ENCODE measurements at places on chromosomes 5 and 9.

- DNase-seq = no peak
Measured at GRCh38 chr9:69260161-69260560, 64.9 kb upstream of the ENTREP1 start.

GRCh38 chr9:7315746-7316145 is 483.8 kb downstream of the DMAC1 start:
- DNase-seq = no peak

DNA sequence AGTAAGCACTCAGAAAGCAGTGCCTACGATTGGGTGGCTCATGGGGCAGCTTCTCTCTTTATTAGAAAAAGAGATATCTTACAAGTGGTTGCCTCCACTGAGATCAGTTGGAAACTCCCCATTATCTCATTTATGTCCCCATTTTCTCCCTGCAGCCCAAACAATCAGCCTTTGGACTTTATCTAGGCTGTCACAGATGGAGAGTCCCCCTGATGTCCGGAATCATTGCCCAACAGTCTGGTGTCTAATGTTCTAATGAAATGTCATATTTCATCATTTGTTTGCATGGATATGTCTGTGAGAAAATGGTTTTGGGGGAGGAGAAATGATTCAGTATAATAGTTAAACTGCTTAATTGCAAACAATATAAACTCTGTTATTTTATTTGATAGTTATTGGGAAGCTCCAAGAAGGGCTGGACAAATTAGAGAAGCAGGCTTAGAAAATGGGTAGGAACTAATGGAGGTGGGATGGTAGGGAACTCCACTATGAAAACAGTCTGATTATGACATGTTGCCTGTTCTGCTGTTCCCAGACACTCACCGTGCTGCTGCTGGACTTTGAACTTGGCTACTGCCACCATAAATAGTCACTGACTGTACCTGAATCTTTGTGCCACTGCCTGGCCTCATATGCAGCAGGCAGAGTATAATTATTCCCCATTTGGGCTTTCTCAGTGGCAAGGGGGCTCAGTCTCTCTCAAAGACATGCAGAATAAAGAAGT is 38.3 kb upstream of the SMAD5 start:
- DNase-seq = no peak

DNA sequence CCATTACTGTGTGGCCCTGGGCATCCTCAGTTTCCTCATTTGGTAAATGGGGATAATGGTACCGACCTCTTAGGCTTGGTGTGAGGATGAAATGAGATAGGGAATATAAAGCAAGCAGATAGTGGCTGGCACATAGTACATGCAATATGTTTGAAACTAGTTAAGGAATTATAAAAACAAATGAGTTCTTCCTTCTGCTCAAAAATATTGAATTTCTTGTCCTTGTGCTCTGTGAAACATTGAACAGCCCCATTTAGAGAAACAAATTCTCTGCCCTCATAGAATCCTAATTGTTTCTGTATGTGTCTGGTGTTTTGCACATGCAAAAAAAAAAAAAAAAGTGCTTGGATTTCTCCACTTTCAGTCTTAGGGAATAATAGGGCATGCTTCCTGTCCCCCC is 39.7 kb downstream of the PTCD2 start:
- no peak for DNase-seq

DNA sequence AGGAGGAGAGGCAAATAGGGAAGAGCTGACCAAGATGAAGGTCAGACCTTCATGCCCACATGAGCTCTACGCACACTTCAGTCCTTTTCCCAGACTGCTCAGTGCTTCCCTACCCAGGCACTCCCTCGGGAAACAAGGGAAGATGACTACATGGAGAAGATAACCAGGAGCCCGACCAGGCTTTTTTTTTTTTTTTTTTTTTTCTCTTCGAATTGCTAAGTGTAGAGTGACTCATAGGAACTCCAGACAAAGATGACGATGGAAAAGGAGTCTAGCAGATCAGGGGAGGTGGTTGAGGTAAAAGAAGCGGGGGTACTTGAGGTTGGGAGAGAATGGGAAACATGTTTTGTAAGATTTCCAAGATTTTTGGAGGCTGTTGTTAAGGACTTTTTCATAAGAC is 526.1 kb downstream of the BNC2 start:
- DNase-seq = no peak

DNA sequence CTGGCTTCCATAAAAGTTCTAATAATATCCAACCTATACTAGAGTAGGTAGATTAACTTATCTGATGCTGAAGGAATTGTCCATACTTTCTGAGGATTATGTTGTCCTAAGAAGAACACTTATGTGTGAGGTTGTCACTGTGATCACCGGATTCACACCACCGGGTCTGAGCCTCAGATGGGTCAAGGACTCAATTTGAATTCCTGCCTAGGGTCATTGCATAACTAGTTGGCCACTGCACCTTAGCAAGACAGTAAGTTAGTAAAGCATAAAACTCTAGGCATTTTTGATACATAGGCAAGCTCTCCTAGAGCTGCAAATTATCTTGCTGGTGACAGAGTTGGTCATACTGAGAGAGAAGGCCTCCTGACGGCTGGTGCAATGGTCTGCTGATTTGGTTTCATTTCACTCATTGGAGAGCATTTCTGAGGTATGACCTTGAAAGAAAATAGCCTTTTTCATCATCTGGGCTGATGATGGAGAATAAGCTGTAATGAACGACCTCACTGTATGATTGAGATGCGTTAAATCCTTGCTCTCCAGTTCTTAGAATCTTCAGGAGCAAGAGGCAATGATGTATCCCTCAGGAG is 72.0 kb upstream of the CKMT2 start:
- DNase-seq = no peak
